ENCODE measurements at places on chromosomes 16 and 17. TPM values are rescaled to one million over a fixed set of nuclear protein-coding genes. Genes with fewer than 3 reads are reported as not detected.

DNA sequence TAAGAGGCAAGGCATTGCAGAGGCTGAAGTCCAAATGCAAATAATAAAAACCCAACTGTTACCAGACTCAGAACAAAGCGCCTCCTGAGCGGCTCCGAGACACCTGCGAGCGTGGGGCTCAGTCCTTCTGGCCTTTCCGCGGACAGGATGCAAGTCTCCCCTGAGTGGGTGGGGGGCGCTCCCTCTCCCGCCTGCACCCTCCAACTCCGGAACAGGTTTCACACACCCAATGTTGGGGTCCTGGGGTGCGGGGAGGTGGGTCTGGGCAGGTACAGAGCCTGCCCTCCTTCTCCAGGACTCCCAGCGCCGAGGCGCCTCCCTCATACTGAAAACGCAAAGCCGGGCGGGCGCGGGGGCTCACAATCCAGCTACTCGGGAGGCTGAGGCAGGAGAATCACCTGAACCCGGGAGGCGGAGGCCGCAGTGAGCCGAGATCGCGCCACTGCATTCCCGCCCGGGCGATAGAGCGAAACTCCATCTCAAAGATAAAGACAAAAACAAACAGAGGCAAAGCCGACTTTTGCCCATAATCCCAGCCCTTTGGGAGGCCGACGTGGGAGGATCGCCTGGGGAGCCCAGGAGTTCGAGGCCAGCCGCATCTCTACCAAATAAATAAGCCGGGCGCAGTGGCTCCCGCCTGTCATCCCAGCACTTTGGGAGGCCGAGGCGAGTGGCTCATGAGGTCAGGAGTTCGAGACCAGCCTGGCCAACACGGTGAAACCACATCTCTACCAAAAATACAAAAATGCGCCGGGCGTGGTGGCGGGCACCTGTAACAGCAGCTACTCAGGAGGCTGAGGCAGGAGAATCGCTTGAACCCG is 893 bp downstream of the GINS2 start:
- DNase-seq = no peak
- H3K4me1 ChIP-seq = peaks cover 26% of the 10 kb centered on the region
- no peak overlapping the region for H3K27ac ChIP-seq

DNA sequence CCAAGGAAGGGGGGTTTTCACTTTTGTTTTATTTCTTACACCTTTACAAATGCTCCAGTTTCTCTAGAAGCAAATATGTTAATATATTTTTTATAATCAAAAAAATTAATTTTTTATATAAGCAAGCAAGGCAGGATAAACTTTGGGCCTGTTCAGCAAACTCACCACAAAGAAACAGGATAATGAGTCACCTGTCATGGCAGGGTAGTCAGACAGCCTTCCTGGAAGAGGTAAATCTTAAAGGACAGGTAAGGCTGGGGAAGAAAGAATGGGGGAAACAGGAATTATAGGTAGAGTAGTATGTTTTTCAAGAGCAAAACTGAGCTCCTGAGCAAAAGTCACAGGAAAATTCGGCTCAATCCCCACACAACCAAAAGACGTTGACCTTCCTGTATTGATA is 186.3 kb upstream of the SOX9 start:
- no peaks in the 10 kb centered on the region for H3K4me1 ChIP-seq
- no peak overlapping the region for H3K4me3 ChIP-seq
- no peak overlapping the region for H3K27ac ChIP-seq
- no peaks in the 10 kb centered on the region for H3K36me3 ChIP-seq
- no peak for DNase-seq

- H3K27ac ChIP-seq = no peak overlapping the region
- H3K4me1 ChIP-seq = peaks cover 15% of the 10 kb centered on the region
Observed at GRCh38 chr17:46817151-46817900, 1.2 kb downstream of the WNT3 start.

DNA sequence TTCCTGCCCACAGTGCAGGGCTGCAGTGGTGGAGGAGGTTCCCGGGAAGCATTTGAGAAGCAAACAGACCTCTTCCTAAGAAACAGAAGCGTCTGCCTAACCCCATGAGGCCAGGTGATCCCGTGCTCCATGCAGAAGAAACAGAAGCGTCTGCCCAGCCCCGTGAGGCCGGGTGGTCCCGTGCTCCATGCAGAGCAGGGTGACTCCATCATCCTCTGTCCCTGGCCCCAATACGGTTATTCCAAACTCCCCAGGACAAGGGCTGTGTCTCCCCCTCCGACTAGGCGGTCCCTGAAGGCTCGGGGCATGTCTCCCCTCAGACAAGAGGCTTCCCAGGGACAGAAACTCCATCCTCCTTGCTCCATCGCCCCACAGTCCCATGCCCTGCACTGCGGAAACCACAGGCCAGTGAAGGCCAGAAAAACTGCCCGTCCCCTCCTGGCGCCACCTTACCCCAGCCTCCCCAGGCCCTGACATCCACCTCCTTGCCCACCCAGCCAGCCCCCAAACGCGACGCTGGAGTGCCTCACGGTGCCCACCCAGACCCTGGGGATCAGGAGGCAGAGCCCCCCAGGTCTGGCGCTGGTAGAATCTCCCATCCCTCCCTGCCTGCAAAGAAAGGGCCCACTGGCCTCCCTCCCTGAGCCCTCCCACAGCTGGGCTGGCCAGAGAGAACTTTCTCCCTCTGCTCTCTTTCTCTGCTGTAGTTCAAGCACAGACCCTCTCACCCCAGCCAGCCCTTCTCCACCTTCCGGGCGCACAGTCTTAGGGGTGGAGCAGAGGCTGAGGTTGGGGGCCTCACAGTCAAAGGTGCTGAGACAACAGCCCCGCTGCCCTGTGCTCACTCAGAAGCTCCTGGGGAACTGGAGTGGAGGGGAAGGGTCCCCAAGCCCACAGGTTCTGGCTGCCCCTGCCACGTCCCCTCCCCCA is 30.6 kb upstream of the KRT17 start:
- no peaks in the 10 kb centered on the region for H3K27me3 ChIP-seq
- H3K27ac ChIP-seq = peak overlapping the region; percentile 77
- DNase-seq = no peak
- peaks cover 45% of the 10 kb centered on the region for H3K4me1 ChIP-seq
- H3K4me3 ChIP-seq = no peak overlapping the region
- H3K36me3 ChIP-seq = no peaks in the 10 kb centered on the region

DNA sequence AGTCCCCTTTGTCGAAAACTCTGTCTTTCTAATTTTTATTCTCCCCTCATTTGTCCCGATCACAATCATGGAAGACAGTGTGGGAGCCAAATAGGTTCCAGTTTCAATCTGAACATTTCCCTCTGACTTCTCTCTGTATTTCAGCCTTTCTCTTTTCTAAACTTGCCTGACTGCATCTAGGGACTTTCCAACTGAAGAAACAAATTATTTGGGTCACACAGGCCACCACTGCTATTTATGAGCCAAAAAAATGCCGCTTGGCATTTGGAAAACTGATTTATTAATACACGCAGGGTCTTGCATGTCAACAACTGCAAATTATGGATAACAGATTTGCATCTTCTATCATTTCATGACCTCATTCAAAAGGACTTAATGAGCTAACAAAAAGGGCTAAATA is 55.2 kb upstream of the ELAC2 start:
- no peak for DNase-seq
- no peak overlapping the region for H3K27ac ChIP-seq
- no peaks in the 10 kb centered on the region for H3K4me1 ChIP-seq
- no peak overlapping the region for H3K4me3 ChIP-seq

Gene DNASE1L2
- total RNA-seq = not detected

GRCh38 chr16:77212741-77213541 is 13.7 kb downstream of the SYCE1L start:
- peaks cover 20% of the 10 kb centered on the region for H3K27me3 ChIP-seq
- no peaks in the 10 kb centered on the region for H3K36me3 ChIP-seq
- peak overlapping the region; percentile 81 for H3K27ac ChIP-seq
- H3K4me1 ChIP-seq = no peaks in the 10 kb centered on the region

Gene FOXF1
- 37.9 TPM for total RNA-seq

Gene PIPOX
- total RNA-seq = 7.0 TPM

Gene CCL7
- not detected for total RNA-seq

GRCh38 chr17:10172241-10172741 is 26.1 kb downstream of the GAS7 start:
- no peak for DNase-seq
- H3K4me3 ChIP-seq = no peak overlapping the region
- H3K27ac ChIP-seq = peak overlapping the region; percentile 39

Data from stomach (tissue), 19 donors.